Pulmonary artery endothelial cell (primary cell): ENCODE measurements at places on chromosomes 3 and 15. TPM values are rescaled to one million over a fixed set of nuclear protein-coding genes. Genes with fewer than 3 reads are reported as not detected.

ISLR gene
- total RNA-seq: not detected in 2 replicates

STX19 gene
- not detected in 2 replicates for total RNA-seq

PP2D1 gene
- total RNA-seq: not detected in 2 replicates

- no peak for DNase-seq
Observed at GRCh38 chr3:66397745-66398144, 103.1 kb downstream of the LRIG1 start.

DNA sequence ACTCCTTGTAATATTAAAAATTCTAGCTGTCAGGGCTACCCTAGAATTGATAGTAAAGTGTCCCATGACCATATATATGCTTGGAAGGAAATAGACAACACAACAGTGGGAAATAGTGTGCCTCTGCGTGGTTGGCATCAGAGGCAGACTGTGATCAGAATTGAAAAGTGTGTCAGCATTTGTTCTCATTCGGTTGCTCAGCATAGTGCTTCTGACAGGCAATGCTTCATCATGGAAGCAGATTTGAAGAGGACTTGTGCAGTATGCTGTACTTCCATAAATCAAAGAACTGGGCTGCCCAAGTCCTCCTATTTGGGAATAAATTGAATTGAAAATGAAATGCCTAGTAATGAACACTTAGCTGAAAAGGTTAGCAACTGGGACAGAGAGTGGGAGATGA is 435.7 kb downstream of the DIPK2A start:
- DNase-seq: no peak

DNA sequence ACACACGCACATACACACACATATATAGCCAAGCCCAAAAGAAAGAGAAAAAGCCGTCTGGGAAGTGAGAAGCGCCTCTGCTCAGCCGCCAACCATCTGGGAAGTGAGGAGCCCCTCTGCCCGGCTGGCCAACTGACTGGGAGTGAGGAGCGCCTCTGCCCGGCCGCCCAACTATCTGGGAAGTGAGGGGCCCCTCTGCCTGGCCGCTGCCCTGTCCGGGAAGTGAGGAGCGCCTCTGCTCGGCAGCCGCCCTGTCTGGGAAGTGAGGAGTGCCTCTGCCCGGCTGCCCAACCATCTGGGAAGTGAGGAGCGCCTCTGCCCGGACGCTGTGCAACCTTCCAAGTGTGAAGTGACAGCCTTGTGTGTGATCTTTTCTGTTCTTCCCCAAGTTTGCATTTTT is 49.2 kb downstream of the FHIT start:
- DNase-seq: no peak

DNA sequence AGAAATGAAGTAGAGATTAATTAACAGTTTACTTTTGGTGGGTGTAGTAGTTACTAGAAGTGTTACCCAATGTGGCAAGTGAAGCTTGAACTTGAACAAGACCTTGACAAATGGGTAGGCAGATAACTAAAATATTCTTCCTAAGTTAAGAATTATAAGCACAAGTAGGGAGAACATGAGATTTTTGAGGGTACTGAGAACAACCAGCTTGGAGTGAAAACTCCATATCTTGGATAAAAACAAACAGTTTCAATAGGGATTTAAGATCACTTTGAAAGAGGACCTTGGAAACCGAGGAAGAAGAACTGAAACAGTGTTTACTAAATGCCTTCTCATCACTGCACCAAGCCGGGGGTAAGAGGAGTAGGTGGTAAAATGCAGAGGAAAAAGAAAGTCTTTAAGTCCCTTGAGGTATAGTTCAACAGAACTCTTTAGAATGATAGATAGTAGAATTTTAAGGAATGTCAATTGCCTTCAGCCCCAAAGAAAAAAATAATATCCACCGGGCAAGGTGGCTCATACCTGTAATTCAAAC is 496.7 kb downstream of the NAALADL2 start:
- no peak for DNase-seq

GRCh38 chr15:22265056-22265945 is 185.0 kb downstream of the OR4M2 start:
- DNase-seq: no peak

DNA sequence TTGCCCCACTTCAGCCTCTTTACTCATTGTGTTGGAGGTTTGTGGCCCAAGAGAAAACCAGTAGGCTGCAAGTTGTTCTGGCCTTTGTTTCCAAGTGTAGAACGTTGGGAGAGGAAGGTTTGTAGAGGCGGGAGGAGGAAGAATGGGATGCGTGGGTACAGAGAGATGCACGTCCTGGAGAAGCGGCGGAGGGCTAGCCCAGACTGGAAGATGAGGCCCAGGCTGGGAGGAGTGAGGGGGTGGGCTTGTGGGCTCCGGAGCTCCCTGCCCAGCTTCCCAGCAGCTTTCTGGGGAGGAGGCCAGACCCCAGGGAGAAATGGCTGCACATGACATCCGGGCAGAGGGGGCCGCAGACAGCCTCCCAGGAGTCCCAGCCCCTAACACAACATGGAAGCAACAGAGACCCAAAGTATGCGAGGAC is 5.3 kb downstream of the PLA2G4F start:
- DNase-seq: no peak

DNA sequence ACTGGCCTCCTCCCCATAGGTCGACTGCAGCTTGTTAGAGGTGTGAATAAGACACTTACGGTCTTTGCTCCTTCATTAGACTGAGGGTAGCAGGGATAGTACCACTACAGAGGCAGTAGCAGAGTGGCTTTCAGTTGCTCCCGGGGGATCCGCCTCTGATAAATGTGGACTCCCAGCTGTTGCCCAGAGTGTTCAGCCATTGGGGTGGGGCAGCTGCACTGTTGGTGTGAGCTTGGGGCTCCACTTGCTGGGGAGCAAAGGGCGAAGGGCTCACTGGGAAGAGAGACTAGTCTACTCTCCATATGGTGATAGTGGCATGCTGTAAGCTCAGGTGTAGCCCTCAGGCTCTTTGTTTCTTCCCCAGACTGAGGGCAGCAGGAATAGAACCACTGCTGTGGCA is 239.1 kb downstream of the LRRN1 start:
- DNase-seq: no peak

GRCh38 chr3:153063337-153063736 is 98.7 kb upstream of the RAP2B start:
- no peak for DNase-seq

GRCh38 chr3:179091113-179091512 is 19.5 kb upstream of the ZMAT3 start:
- DNase-seq: no peak

DNA sequence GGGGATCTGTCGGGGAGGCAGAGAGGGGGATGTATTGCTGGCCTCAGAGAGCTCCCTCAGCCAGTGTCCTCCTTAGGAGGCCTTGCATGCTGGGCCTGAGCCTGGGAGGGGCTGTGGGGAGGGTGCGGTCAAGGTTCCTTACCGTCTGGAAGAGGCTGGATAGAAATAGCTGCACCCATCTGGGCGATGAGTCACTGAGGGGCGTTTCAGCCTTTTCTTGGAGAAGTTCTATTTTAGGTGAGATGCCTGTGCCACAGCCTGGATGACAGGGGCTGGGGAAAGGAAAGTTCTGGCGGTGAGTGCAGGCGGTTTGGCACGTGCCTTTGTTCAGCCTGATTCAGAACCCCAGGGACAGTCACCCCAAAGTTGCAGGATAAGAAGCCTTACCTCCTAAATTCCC is 35.7 kb upstream of the APEH start:
- no peak for DNase-seq

GRCh38 chr3:34856081-34856947 is 783.0 kb upstream of the ARPP21 start:
- no peak for DNase-seq

GRCh38 chr3:2945121-2945520 is 165.1 kb downstream of the IL5RA start:
- no peak for DNase-seq

DNA sequence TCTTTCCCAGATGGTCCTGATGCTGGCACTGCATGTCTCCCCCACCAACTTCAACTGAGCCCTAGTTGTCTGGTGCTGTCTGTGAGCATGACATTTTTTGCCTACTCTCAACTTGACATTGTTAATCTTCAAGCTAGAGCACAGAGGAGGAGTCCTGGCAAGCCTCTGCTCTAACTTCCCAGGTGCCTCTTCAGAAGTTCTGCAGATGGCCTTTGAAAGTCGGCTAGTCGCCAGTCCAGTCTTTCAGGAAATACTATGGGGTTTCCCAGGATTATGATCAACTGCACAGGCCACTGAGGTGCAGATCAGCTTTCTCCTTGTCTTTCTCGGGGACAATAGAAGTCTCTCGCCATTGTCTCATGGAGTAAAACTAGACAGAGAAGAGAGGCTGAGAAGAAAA is 86.7 kb downstream of the ST8SIA2 start:
- no peak for DNase-seq

- DNase-seq: no peak
Observed at GRCh38 chr3:4994823-4995499, 15.7 kb downstream of the BHLHE40 start.

- DNase-seq: no peak
Observed at GRCh38 chr3:46957092-46957820, 19.3 kb downstream of the CCDC12 start.

DNA sequence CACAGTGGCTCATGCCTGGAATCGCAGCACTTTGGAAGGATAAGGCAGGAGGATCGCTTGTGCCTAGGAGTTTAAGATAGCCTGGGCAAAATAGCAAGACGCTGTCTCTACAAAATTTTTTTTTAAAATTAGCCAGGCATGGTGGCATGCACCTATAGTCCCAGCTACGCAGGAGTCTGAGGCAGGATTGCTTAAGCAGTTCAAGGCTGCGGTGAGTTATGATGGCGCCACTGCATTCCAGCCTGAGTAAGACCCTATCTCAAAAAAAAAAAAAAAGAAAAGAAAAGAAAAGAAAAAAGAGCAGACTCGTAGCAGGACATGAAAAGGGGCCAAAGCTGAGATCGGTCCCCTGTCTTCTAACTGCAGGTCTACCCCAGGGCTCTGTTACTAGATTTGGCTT is 18.9 kb downstream of the SRGAP3 start:
- DNase-seq: no peak

DNA sequence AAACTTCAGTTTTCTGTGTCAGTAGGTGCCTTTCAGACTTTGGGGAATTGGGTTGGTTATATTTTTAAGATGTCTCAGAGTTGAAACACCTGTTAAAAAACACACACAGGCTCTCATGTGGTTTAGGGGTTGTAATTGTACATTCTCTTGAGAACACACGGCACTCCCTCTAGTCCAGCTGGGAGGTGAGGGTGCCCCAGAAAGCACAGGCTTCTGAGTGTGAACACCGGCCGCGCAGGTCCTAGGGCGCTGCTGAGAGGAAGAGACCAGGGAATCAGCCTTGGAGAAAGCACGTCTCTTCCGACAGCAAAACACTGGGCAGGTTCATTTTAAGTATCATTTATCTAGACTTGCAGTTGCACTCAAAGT is 68.0 kb upstream of the RPL35A start:
- no peak for DNase-seq

DNA sequence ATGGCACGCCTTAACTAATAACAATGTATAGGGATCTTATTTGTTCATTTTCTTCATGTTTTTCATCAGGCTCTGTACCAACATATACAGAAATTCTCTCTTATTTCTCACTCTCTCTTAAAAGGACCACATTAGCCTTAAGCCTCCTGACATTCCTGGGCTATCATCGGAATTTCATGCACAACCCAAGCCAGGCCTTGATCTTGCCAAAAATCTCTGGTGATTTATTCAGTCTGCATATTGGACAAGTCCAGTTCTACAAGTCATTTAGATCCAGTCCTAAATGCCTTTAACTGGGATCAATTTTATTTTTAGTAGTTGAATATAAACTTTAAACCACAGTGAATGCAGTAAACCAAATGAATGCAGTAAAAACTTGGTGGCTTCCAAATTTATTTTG is 385.4 kb downstream of the MECOM start:
- DNase-seq: no peak
